ENCODE measurements at places on chromosomes 5 and 9.

GRCh38 chr9:4890929-4891328 is 94.1 kb upstream of the JAK2 start:
- DNase-seq, result no peak
- H3K4me1 ChIP-seq, result no peaks in the 10 kb centered on the region
- no peak overlapping the region for H3K27ac ChIP-seq
- no peaks in the 10 kb centered on the region for H3K36me3 ChIP-seq
- H3K4me3 ChIP-seq, result no peak overlapping the region
- H3K27me3 ChIP-seq, result no peaks in the 10 kb centered on the region

- no peak overlapping the region for H3K27ac ChIP-seq
- H3K4me3 ChIP-seq, result no peak overlapping the region
- no peaks in the 10 kb centered on the region for H3K36me3 ChIP-seq
- H3K27me3 ChIP-seq, result no peaks in the 10 kb centered on the region
Observed at GRCh38 chr5:13990896-13991295, 46.4 kb upstream of the DNAH5 start.

- H3K27ac ChIP-seq, result no peak overlapping the region
- H3K4me1 ChIP-seq, result peaks cover 25% of the 10 kb centered on the region
- H3K27me3 ChIP-seq, result no peaks in the 10 kb centered on the region
Observed at GRCh38 chr9:137243626-137244485, 2.8 kb downstream of the TUBB4B start.

DNA sequence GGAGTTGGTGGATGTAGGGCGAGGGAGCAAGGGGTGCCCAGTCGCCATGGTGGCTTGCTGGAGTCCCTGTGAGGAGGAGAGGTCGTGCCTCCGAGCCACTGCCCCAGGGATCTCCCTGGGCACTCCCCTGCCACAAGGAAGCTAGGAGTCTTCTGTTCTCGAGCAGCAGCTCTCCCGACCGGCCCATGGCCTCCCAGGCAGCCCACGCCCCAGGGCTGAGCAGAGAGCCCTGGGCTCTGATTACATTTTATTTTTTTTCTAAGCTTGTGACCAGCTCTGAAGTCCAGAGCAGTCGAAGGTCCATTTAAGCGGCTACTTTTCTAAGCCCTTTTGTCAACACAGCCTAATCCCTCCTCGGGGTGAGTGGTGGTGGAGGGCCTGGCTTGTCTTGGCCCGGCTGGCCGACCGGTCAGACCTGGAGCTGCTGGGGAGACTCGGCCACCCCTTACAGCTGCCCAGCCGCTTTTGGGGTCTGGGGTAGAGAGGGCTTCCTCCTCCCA is 2.1 kb downstream of the RXRA start:
- no peaks in the 10 kb centered on the region for H3K36me3 ChIP-seq
- no peak for DNase-seq
- peaks cover 22% of the 10 kb centered on the region for H3K4me1 ChIP-seq
- H3K27ac ChIP-seq, result no peak overlapping the region
- no peak overlapping the region for H3K4me3 ChIP-seq

- H3K27ac ChIP-seq, result no peak overlapping the region
- no peak for DNase-seq
- H3K27me3 ChIP-seq, result no peaks in the 10 kb centered on the region
- peaks cover 10% of the 10 kb centered on the region for H3K4me1 ChIP-seq
Observed at GRCh38 chr5:81774374-81774773, 23.5 kb upstream of the SSBP2 start.

DNA sequence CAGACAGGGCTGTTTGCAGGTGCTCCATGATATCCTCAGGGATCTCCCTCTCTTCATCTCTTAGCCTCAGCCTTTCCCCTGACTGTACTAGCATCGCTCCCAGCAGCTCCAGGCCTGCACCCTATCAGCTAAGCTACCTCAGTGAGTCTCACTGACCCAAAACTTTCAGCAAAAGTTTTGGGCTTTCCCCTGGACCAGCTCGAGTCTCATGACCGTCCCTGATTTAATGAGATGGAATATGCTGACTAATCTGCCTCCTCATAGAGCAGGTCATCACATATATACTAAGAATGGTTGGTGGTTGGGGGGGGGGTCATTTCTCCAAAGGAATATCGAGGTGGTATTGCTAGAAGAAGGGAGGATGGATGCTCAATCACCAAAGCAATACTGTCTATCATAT is 151.5 kb downstream of the NR3C1 start:
- H3K4me3 ChIP-seq, result no peak overlapping the region
- H3K4me1 ChIP-seq, result no peaks in the 10 kb centered on the region
- no peaks in the 10 kb centered on the region for H3K27me3 ChIP-seq
- DNase-seq, result no peak
- no peaks in the 10 kb centered on the region for H3K36me3 ChIP-seq

DNA sequence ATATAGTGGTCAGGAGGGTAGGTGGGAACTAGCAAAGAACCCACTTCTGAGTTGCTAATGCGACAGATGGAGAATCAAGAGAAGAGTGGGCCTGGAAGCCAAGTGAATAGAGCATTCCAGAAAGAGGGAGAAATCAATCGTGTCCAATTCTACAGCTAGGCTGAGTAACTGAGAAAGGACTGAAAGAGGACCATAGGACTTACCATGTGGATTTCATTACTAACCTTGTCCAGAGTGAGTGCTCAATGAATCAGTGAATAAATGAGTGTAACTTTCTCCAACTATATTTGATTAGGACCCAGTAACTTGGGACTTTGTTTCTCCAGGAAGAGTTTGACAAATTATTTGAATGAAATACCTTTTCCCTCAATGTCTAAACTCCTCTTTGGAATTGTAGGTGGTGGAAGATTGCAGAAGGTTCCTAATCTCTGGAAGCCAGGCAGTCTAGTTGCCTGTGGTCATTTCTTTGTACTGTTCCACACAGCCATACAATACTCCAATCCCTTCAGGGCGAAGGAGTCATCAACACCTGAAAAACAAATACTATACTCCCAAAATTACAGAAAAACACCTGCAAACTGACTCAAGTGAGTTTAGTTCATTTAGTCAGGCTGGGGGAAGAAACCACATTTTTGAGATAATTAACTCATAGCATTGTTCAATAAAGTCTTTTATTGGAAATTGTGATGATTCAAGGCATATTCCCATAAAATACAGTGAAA is 2.6 kb upstream of the F2RL1 start:
- no peak overlapping the region for H3K27ac ChIP-seq
- H3K4me1 ChIP-seq, result peaks cover 21% of the 10 kb centered on the region
- no peak for DNase-seq
- no peaks in the 10 kb centered on the region for H3K36me3 ChIP-seq

- no peak overlapping the region for H3K27ac ChIP-seq
- no peak for DNase-seq
- H3K36me3 ChIP-seq, result no peaks in the 10 kb centered on the region
- H3K4me3 ChIP-seq, result no peak overlapping the region
Observed at GRCh38 chr5:170223360-170223759, 9.4 kb upstream of the C5orf58 start.

DNA sequence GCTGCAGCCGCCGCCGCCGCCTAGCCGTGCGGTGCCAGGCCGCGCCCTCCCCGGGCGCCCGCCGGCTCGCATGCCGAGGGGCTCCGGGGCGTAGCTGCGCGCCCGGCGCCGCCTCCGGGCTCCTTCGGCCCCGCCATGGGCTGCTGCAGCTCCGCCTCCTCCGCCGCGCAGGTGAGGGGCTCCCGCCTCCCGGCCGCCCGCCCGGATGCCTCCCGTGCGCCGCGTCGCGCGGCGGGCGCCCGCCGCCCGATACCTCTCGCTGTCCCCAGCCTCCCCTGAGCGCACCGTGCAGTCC is 230 bp downstream of the SLC44A1 start:
- peaks cover 20% of the 10 kb centered on the region for H3K4me1 ChIP-seq
- no peaks in the 10 kb centered on the region for H3K27me3 ChIP-seq
- no peaks in the 10 kb centered on the region for H3K36me3 ChIP-seq
- no peak for DNase-seq
- H3K4me3 ChIP-seq, result no peak overlapping the region
